ENCODE measurements at places on chromosomes 2 and 18.

DNA sequence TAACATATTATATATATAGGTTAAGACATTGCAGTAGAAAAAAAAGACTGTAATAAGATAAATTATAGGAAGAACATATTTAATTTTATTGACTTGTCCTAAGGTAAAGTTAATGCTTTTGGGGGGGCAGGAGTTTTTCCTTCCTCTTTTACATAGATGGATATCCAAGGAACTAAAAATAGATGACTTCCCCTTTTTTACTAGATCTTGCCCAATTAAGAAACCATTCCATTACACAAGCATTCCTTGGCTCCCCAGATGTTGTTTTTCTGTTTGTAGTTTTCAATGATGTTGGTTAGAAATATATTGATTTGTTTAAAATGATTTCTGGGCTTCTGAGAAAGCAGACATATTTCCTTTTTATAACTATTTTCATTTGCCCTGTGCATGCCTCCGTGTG, 22.4 kb upstream of the PMAIP1 start:
- no peak for DNase-seq

- no peak for DNase-seq
These were observed 431.8 kb upstream of the RAB12 start for GRCh38 chr18:8177330-8178016.

- DNase-seq: no peak
These were observed 107.2 kb downstream of the SCG2 start for GRCh38 chr2:223494942-223495341.

GRCh38 chr2:107964185-107964584, 22.1 kb upstream of the SLC5A7 start:
- DNase-seq: no peak

DNA sequence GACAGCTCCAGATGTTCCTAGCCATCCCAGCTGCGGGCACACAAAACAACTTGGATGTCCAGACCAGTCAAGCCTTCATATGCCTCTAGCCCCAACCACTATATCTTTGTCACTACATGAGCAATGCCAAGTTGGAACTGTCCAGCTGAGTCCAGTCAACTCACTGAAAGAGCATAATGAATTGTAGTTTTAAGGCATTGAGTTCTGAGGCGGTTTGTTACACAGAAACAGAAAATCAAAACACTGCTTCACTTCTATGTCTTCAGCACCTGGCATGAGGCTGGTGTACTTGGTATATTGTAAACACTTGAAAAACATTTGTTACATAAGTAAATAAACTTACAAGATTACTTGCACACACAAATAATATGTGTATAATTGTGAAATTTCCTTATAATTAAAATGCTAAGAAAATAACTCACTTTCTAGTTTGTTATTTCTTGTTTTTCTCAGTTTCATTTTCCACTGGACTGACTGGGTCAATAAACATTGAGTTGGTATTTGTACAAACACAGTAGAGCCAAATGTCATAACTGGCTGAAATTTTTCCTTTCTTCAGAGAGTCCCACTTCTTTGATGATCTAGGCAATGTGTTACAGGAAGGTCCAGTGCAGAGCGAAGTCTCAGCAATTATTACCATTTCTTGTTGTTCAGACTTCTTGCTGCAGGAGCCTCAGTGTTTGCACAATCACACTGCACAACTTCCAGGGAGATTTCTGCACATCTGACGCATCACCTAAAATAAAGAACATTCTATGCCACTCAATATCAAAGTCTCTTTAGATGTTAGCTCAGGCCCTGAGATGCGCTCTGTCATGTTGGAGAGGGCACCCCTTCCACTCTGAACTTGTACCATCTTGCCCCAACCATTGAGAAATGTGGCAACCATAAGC, 38.2 kb upstream of the DPP4 start:
- no peak for DNase-seq

Data from central memory CD8-positive, alpha-beta T cell (primary cell).